T-helper 2 cell (primary cell): ENCODE measurements at places on chromosomes 12 and 14.
A peak's percentile ranks its signal among the peaks of the same experiment; 100 is the strongest.

- no peak for DNase-seq
Observed at GRCh38 chr14:84555493-84555892, 974.5 kb upstream of the FLRT2 start.

- no peak for DNase-seq
Observed at GRCh38 chr12:81010641-81011040, 67.2 kb upstream of the ACSS3 start.

DNA sequence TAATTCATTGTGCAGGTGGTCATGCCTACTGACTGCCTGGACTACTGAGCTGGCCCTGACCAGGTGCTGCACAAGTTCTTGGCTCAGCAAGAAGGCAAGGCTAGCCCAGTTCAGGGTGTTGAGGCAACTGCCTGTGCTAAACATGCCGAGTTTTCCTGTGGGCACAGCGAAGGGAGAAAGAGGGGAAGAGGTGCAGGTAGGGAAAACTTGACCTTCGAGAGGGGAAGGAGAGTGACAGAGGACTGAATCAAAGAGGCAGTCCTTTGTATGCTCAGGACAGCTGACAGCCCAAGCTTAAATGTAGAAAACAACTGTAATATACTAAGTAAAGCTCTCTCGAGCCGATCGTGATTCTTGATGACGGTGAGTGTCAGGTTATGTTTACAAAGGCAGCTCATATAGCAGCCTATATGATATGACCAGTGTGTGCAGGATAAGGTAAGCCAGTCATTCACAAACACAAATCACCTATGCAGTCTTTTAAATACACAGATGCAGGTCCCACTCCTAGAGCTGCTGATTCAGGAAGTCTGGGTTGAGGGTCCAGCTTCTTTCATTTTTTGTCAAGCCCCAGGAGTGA is 2.6 kb downstream of the IRAK3 start:
- DNase-seq, result no peak

DNA sequence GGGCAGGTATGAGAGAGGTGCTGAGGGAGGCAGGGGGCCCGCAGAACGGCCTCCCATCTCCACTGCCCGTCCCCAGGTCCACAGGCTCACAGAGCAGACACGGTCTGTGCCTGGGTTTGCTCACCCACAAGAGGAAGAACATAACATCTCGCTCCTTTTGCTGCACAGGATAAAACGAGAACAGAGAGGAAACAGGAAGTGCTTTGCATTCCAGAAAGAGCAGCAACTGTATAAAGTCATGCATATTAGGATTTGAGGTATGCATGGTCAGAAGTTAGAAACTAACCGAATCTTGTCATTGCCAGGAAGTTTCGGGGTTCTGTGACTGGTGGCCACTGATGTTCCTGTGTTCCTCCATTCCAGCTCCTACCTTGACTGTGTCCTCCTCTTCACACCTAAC is 25.0 kb downstream of the NTF3 start:
- no peak for DNase-seq

- DNase-seq, result no peak
Observed at GRCh38 chr12:99984271-99985128, at the start of gene ANKS1B. ANKS1B (minus strand) TSS chr12:99984936; CDS start chr12:99984237, 699 bp downstream.

DNA sequence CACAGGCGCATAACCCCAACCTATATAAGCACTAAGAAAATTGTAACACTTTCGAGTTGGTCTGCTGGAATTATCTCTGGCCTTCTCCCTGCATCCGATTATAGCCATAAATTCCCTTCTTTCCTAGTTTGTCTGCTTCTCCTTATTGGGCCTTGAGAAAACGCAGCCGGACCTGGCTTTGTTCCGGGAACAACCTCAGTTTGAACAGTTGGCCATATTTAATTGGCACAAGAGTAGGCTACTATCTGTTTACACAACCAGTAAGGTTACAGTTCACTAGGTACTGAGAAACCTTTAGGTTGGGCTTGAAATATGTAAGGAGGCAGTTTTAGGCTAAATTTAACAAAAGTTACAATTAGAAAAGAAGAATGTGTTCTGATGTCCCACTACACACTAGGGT is 176.1 kb downstream of the IPO8 start:
- no peak for DNase-seq

- no peak for DNase-seq
Observed at GRCh38 chr12:123743002-123743401, 19.1 kb upstream of the DNAH10 start.

DNA sequence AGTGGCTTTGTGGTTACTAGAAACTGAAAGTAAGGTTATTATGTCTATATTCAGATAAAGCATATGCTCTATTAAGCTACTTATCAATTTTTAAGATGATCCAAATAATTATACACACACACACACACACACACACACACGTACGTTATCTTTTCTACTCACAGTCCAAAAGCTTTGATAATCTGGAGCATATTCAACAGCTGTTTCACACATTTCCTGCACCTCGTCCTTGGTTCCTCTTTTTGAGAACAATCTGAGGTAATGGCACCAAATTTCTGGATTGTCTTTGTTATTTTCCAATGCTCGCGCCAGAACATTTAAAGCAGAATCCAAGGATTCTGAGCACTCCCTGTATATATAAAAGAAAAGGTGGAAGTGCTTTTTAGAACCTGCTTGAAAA is 37.5 kb downstream of the ZFC3H1 start:
- no peak for DNase-seq

DNA sequence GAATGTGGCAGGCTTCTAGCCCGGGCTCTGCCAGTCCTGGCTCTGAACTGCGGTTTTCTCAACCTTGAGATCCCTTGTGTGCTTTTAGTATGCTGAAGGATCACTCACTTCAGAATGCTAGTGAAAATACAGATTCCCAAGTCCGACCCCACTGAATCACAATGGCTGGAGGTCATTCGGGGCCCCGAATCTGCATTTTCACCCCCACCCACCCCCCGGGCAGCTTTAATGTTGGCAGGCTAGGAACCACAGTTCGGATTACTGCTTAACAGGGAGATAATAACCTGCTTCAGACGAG is 573 bp upstream of the SUSD6 start:
- DNase-seq, result peak; percentile 52

GRCh38 chr12:2290091-2290490 is 237.3 kb downstream of the CACNA1C start:
- DNase-seq, result no peak

DNA sequence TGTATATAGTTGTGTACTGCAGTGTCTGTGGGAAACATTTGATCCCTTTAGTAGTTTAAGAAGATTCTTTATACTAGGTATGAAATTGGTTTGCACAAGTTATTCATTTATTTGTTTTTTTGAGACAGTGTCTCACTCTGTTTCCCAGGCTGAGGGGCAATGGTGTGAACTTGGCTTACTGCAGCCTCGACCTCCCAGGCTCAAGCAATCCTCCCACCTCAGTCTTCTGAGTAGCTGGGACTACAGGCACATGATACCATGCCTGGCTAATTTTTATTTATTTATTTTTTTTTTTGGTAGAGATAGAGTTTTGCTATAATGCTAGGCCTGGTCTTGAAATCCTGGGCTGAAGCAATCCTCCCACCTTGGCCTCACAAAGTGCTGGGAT is 209.4 kb downstream of the RASSF9 start:
- no peak for DNase-seq

- no peak for DNase-seq
Observed at GRCh38 chr14:91029456-91030217, 30.8 kb downstream of the RPS6KA5 start.

DNA sequence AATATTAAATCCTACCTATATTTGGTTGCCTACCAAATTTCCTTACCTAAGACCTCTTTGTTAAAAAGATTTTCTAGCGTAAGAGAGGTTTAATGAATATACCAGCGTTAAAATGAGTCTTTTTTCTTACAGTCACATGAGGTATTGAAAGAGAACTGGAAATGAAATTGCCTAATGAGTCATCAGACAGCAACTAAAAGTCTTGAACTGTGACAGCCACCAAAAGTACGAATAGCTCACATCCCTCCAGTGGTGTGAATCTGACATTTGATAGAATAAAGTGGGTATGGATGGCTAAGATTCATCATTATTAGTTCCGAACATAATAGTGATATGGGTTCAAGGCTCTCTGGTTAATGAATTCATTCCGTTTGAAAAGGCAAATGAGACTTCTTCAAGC is 1297.3 kb downstream of the AACS start:
- DNase-seq, result no peak

DNA sequence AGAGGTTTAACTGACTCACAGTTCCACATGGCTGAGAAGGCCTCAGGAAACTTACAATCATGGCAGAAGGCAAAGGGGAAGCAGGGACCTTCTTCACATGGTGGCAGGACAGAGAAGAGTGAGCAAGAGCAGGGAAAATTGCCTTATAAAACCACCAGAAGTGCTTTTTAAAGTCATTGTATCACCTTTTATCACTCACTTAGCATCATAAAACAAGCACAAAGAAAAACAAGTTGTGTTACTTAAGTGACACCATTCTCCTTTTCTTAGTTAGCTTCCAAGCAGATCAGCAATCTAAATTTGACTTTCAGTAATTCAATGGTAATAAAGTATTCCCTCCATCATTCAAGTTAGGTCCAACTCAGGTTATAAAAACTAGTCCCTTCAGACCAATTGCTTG is 28.5 kb downstream of the OSBPL8 start:
- DNase-seq, result no peak

DNA sequence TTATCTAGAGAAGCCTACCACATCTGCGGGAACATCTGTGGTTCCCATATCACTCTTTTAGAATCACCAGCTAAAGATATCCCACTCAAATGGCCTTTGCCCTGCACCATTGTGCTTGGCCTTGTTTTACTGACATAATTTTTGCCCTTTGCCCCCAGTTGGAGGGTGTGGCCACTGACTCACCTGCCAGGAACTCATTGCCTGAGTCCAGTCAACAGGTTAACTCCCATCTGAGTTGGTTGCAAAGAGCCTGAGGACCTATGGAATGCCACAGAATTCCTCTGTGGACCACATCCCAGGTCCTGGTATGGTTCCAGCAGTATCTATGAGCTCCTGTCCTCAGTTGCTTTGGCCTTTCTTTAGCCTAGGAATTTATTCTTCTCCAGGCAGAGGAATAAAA is 55.7 kb upstream of the PTGR2 start:
- no peak for DNase-seq

DNA sequence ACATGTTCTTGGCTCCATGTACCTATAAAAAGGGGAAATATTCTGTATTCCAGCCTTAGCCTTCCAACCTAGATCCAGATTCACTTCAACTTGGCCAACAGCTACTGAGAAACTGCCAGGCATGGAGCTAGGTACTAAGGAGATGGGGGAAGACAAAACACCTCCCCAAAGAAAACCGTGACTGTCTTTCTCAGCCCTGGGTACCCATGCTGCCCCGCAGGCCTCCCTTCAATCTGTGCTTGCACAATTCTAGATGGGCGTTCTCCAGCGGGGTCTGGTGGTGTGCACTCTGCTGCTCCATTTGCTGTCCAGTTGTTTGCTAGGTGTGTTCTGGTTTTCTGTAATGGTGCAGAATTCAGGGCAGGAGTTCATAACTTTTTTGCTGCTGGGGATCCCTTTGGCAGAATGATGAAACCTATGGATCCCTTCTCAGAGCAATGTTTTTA is 817 bp upstream of the KRT4 start:
- DNase-seq, result no peak

- no peak for DNase-seq
Observed at GRCh38 chr14:79630288-79630960, 580.9 kb downstream of the DIO2 start.

DNA sequence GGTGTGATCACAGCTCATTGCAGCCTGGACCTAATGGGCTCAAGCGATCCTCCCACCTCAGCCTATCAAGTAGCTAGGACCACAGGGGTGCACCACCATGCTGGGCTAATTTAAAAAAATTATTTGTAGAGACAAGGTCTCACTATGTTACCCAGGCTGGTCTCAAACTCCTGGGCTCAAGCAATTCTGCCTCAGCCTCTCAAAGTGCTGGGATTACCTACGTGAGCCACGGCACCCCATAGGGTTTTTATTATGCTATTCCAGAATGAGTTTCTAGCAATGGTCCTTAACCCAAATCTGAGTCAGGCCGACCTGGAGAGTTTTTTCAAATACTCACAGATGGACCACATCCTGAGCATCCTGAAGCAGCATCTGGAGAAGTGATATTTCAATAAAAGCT is 159.8 kb downstream of the CPNE8 start:
- DNase-seq, result no peak

DNA sequence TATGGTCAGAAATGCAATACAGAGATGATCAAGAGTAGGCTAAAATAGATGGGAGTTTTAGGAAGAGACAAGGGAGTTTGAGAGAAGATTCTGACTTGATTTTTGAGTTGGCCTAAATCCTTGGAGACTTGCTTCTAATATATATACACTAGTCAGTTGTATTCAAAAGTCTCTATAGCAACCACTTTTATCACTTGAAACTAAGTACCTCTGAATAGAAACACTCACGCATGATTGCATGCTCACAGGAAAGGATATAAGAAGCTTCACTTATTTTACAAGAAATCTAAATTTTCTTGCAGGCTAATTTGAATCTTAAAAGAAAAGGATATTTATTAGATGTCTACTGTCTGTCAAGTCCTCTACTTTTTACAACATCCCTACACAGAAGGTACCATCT is 316.8 kb downstream of the SNAPC1 start:
- no peak for DNase-seq

- DNase-seq, result no peak
Observed at GRCh38 chr12:20832911-20833310, 22.4 kb downstream of the SLCO1B3 start.

DNA sequence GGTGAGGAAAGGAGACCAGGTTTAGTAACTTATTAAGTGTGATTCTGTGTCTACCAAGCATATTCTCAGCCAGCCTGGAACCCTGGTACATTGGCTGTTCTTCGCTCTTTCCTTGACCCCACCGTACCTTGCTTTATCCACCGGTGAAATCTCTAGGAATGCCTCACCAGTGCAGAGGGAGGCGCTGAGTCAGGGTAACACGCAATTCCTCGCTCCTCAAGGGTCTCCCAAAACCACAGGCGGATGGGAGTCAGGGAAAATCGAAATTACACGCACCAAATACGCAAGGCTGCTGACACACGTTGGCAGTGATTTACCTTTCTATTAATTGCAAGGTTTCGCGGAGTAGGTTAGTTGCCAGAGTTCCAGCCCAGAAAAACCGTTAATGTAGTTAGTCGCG is 845 bp downstream of the L3HYPDH start:
- DNase-seq, result no peak

GRCh38 chr12:47941871-47942613 is 21.4 kb upstream of the TMEM106C start:
- DNase-seq, result peak; percentile 19

DNA sequence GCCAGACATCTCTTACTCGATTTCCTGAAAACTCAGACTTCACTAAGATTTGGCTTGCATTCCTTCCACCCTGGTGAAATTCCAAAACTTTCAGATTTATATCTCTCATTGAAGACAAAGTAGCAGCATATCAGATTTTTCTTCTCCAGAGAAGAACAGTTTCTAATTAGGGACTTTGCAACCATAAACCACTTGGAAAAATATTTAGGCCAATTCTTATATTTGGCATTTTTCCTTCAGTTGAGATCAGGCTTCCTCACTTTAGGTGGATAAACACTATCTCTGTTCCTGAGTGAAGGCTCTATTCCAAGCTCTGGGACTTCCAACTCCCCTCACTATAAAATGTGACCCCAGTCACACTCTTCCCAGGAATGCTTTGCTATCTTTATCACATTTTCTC is 1434.3 kb upstream of the FLRT2 start:
- no peak for DNase-seq
